ENCODE measurements at places on chromosomes 6 and 20.
A peak's percentile ranks its signal among the peaks of the same experiment; 100 is the strongest.

DNA sequence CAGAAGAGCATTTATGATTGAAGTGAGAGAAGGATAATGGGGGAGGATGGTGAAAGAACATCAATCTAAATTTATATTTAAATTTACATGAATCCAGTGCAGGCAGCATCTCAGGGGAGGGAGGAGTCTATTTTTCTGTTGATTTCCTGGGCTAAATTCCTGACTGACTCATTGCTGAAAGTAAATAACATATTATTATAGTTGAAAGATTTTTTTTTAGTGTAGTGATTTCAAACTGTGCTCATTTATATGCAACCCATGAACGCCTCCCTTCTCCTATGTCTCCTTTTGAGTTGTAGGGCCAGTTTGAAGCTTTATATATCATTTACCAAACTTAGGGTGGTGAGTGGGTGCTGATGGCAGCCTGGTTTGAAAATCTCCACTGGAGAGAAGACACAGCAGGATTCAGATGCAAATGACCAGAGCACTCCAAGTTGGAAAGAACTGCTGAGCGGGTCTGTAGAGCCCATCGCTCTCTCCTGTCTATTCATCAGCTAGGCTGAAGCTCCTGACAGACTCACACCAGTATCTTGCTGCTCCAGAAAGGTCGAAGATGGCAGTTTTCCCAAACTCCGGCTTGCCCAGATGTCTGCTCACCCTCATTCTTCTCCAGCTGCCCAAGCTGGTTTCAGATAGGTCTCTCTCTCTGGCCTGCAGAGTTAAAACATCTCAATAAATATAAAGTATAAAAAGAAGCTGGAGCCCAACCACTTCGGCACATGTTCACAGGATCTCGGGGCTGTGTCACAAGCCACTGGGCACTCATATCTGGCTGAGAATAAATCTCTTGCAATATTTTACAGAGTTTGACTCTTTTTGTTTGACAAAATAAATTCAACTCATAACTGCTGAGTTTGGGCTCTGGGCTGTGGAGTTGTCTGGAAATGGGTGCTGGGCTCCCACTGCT is 18.3 kb downstream of the BTN2A1 start:
- DNase-seq: no peak

DNA sequence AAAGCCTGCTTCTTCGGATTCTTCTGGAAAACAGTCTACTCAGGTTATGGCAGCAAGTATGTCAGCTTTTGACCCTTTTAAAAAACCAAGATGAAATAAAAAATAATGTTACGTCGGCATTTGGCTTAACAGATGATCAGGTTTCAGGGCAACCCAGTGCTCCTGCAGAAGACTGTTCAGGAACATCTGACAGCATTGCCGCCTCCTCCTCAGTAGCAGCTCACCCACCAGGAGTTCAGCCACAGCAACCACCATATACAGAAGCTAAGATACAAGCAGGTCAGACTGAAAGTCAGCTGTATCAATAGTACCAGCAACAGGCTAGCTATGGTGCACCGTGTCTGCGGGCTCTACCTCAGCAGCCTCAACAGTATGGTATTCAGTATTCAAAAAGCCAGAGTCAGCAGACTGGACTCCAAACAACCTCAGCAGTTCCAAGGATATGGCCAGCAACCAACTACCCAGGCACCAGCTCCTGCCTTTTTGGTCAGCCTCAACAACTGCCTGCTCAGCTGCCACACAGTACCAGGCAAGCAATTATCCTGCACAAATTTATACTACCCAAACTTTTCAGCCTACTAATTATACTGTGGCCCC is 51.9 kb downstream of the BTBD9 start:
- no peak for DNase-seq

- no peak for DNase-seq
Measured at GRCh38 chr20:9516234-9516871, 2.0 kb downstream of the LAMP5 start.

- DNase-seq: no peak
Measured at GRCh38 chr6:99270030-99270429, 79.4 kb downstream of the FAXC start.

DNA sequence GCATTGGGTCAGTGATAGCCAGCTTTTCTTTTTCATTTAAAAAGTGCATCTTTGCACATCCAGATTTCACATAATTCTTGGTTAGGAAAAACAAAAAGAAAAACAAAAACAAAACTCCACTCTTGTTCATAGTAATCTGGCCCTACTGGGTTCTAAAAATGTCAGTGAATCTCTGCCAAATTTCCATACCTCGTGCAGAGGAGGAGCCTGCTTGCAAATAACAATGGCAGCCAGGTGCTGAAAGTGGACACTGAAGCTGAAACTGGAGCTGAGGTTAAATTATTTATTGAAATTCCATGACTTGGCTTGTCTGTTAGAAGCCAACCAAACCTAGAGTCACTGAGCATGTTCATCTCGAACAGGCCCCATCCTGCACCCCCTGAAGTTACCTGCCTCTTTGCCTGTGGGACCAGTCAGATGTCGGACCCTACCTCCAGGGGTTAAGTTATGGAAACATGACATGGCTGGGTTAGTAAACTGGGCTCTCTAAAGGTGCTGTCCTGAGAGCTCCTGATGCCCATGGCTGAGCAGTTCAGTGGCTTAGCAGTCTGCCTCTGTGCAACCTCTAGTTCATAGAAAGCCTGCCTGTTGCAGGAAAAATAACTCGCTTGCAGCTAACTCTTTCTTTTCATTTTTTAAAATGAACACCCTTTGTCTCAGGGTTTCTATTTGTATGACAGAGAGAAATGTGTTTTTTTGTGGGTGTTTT is 42.7 kb downstream of the CLIC5 start:
- no peak for DNase-seq

- peak; percentile 86 for DNase-seq
Measured at GRCh38 chr20:38764567-38765318, 16.5 kb downstream of the ACTR5 start.

DNA sequence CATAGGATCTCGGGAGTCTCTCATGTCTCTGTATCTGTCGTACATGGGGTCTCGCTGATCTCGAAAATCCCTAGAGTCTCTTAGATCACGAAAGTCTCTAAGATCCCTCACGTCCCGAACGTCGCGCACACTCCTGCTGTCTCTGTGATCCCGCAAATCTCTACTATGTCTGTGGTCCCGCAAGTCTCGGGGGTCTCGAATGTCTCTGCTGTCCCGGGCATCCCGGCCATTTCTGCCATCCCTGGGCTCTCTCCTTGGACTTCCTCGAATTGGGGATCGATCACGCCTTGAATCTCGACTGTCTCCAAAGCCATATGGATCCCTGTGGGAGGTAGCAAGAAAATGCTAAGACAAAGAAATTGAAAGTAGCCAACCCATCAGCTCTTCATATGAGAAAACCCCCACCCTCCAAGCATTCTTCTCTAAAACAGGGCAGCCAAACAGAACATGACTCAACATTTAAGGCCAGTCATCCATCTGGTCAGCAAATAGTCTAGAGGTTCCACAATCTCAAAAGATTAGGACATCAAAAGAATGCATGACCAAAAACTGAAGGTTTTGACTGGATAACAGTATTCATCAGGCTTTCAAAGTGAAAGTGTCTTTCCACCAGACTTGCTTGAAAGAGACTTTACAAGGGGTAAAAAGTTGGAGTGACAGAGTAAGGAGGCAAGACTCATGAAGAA is 19.4 kb downstream of the NCOA5 start:
- no peak for DNase-seq

GRCh38 chr6:41646026-41646795 is 7.9 kb downstream of the MDFI start:
- no peak for DNase-seq

- no peak for DNase-seq
Measured at GRCh38 chr6:129773304-129773703, 63.3 kb upstream of the ARHGAP18 start.

DNA sequence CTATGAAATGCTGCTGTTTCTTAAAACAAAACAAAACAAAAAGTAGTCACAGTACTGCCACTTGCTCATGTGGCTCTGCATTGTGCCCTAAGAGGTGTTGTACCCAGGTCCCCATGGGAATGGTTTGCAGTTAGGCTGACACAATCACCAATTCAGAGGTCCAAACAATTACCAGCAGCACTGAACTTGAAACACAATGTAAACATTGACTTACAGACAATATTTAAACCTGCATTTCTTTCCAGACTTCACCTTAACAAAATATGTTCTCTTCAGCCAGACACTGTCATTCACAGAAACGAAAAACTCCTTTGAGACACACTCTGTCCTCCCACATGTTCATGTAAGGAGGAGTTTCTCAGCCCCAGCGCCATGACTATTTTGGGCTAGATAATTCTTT is 206.8 kb upstream of the ARG1 start:
- DNase-seq: no peak

GRCh38 chr6:12602951-12603672 is 113.5 kb upstream of the PHACTR1 start:
- no peak for DNase-seq

DNA sequence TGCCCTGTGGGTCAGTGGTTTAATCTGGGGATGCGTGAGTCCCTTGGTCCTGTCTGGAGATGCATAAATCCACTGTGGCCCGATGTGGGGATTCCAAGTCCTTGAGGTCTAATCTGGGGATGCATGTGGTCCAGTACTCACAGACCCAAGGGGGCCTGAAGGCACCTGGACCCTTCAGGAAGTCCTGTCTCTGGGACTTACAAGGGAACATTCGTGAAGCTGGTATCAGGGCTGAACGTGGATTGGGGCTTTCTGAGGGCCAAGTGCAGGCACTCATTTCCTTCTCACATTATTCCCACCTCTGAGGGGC is 25.2 kb upstream of the GTSF1L start:
- no peak for DNase-seq

- DNase-seq: no peak
Measured at GRCh38 chr6:77231438-77232305, 231.6 kb downstream of the HTR1B start.
